Activated naive CD4-positive, alpha-beta T cell (primary cell): ENCODE measurements at places on chromosomes 3 and 15.

- DNase-seq = no peak
These were observed 19.8 kb upstream of the CELF6 start for GRCh38 chr15:72339777-72340177.

- no peak for DNase-seq
These were observed 180.2 kb upstream of the KCNH8 start for GRCh38 chr3:18968120-18968519.

DNA sequence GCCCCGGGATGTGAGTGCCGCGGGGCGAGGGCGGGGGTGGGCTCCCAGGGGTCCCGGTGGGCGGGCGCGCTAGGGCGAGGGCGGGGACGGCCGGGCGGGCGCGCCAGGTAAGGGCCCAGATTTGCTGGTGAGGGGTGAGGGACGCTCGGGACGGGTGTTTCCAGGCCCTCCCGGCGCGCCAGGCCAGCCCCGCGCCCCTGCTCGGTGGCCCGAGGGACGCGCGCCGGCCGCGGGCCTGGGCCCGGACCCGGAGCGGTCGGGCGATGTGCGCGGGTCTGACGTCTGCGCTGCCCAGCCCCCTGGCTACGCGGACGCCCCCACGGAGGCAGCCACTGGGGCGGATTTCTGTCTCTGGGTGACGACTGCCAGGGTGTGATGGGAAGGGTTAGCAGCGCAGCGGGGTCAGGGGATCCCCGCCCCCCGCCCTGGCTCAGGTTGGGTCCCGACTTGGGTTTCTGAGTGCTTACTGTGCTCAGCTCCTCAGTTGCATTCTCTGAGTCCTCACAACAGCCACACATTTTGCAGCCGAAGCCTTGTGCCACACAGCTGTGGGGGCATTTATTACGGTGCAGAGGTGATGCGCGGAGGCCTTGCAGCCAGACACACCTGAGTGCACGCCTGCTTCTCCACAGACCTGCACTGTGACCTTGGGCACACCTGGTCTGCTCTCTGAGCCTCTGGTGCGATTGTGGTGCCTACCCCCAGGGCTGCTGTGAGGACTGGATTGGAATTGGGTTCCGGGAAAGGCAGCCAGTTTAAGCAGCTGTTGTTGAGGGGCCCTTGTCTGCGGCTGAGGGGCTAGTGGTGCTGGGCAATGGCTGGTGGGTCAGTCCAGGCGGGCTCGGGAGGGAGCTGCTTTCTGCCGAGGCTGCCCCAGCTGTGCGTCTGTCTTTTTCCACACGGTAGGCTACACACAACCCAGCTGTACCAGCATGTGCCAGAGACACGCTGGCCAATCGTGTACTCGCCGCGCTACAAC, 523 bp downstream of the HDAC11 start:
- no peak for DNase-seq

DNA sequence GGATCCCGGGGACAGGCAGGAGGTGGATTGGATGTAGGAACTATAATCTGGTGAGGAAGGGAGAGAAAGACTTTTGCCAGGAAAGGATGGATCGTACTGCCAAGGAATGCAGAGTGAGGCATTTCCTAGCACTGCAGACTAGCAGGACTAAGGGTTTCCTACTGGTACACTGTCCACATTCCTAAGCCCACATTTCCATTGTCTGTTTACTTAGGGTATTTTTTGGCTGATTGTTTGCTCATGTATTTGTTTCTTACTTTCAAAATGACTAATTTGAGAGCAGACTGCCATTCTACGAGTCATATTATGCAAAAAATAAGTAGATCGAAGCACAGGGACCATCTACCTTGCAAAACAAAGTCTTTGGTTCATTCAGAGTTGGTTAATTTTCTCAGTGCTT, 1029.5 kb upstream of the NR2F2 start:
- DNase-seq = no peak

DNA sequence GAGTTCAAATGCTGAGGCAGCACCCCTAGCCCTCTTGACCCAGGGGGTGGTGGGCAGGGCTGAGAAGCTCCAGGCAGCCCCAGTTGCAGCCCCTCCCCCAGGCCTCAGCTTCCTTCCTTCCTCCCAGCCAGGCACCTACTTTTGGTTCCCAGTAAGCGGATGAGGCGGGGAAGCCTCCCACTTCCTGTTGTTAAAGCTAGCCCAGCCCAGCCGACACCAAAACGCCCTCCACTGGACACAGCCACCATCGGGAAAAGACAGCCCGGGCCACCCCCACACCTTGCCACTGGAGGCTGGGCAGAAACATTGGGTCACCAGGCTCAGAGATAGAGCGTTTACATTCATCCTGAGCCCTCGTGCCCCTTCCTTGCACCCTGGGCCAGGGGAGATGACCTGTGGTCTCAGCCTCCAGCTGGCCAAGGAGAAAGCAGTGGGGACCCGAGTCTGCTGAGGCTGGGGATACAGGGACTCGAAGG, 3.5 kb downstream of the DUSP7 start:
- peak; percentile 20 for DNase-seq

DNA sequence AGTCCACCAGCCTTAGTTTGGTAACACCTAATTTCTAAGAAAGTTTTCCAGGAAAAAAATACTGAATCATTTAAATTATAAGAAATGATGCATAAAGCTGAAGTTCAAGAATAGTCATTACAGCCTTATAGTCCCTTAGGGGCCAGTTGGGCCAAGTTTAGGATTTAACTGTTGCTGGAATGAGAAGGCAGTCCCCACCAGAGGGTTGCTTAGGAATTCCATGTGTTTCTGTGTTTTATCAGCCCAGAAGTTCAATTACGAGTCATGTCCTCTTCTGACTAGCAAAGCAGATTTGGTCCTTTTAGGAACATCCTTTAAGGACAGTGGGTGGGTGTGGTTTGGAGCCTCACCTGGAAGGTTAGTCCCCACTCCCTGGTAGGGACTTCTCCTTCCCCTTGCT, 57.0 kb upstream of the NR2E3 start:
- DNase-seq = no peak

- no peak for DNase-seq
These were observed 6.1 kb downstream of the CP start for GRCh38 chr3:149215515-149215914.

GRCh38 chr3:126475413-126476114, at the start of gene ZXDC:
ZXDC (minus strand) TSS chr3:126475891; CDS start chr3:126475865, 26 bp downstream.
- DNase-seq = peak; percentile 92

DNA sequence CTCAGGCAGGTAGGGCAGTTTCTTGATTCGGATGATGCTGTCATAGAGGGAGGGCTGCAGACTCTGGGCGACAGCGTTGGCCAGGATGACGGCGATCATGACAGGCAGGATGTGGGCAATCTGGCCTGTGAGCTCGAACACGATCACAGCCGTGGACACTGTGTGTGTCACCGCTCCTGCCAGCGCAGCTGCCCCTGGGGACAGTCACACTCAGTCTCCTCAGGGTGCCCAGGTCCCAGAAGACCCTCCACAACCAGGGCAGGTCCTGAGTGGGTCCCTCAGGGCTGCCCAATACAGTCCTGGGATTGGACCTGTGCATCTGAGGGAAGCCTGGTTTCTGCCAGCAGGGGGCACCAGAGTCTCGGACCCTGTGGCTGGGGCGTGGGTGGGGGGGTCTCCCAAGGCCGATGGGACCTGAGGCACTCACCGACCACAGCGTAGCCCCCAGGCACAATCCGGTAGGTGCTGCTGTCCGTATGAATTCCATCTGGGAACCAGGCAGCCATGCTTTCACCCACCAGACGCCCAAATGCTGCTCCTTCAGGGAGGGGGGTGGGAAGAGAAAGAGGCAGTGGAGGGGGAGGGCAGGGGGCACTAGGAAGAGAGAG, 7.2 kb downstream of the CLCN2 start:
- DNase-seq = peak; percentile 18

- DNase-seq = no peak
These were observed 4.2 kb upstream of the PEX5L start for GRCh38 chr3:180040966-180041365.

DNA sequence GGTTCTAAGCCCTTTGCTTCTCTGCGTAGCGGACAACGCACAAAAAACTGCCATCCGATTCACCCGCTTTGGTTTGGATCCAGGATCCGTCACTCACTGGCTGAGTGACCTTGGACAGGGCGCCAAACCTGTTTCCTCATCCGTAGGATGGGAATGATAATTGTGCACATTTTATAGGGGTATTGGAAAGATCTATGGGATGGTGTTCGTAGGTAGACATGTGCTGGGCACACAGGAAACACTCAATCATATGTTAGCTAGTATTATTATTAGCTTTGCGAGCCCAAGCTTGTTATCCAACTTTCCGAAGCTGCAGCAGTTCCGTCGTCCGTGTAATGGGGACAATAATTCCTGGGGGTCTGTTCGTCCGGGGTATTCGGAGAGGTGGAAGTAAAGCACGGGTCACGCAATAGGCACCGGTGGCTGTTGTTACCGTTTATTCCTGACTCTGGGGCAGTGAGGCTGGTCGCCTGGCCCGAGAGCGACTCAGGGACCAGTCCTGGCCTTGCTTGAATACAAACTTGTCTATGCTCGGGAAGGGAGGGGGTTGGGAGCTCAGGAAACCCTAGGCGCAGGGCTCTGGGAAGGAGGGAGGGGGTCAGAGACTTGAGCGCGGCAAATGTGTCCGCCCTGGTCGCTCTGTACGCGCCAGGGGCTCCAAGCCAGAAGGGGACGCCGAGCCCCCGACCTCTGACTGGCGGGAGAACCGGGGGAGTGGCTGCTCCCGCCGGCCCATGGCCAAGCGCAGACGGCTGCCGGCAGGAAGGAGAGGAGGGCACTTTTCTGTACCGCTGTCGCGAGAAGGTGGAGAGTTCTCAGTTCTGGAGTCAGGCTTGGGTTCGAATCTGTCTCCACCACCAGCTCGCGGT, 1.3 kb downstream of the SPSB4 start:
- DNase-seq = no peak

GRCh38 chr3:26460985-26461384, 161.6 kb upstream of the LRRC3B start:
- DNase-seq = no peak

DNA sequence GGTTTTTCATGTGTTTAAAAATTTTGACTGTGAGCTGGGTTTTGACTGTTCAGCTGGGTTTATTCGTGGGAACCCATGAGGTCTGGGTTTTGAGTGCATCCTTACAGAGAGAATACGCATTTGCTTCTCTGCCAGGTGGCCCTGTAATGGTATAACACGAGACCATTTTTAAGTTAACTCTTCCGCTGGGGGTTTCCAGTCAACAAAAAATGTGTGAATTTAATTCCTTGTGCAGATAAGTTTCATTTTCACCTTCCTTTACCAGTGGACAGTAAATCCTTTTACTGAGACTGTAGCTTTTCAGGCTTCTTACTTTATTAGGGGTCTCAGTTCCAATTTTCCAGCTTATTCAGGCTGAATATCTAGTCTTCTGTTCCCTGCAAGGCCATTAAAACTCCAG, 149.6 kb downstream of the OPA1 start:
- DNase-seq = no peak

DNA sequence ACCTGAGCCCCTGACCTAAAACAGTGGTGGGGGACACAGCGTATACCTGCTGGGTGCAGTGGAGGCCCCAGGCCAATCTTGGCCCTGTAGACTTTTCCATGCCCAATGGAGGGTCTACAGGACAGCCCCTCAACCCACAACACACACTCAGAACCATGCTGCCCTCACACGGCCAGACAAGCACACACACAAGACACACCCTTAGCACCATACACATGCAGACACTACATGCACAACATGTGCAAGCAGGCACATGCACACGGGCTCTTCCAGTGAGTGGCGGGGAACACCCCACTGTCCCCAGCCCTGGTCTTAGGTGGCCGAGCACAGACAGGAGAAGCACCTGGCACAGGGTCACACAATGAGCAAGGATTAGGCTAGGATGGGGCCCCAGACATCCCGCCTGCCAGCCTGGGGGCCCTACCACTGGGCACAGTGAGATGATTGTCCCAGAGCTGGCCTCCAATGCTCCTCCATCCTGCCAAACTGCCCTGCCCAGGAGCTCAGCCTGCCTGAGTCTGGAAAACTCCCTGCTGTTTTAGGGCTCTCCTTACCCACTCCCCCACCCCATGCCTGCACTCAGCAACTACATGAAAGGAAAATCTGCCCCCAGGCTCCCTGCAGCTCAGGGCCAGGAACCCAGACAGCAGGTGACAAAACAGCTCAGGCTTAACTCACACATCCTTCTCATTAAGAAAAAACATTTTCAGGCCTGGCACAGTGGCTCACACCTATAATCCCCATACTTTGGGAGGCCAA, 15.8 kb downstream of the IQSEC1 start:
- DNase-seq = no peak

DNA sequence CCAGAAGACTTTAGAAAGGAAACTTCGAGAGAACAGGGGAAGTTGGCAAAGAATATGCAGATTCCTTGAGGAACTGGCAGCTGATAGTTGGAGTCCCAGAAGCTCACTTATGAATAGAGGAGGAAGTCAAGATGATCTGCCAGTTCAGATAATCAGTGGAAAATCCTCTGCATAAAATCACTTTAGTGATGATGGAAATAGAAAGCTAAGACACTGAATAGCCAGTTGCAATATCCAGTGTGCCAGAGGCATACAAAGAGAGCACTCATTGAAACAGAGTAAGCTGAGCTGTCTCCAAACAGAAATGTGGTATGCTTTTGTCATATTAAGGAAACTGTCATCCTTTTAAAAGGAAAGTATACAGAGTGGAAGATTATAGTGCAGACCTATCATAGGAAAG, 1207.6 kb downstream of the OTOL1 start:
- no peak for DNase-seq

DNA sequence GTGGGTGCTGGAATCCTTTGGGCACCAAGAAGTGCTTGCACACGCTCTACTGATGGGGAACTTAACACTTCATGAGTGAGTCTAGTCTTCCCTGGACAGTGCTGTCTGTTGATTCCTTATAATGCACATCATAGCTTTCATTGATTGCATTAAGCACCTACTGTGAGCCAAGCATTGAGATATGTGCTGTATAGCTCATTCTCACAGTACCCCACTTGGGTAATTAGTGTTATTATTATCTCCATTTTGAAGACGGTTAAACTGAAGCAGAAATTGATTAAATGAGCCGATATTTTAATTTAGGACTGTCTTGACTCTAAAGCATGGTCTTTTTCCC, 504 bp upstream of the PDHB start:
- no peak for DNase-seq

GRCh38 chr3:35944926-35945710, 305.8 kb downstream of the ARPP21 start:
- DNase-seq = no peak

- DNase-seq = no peak
These were observed 277.4 kb downstream of the PLCL2 start for GRCh38 chr3:17162116-17162515.

GRCh38 chr3:49498239-49498638, 28.2 kb downstream of the DAG1 start:
- no peak for DNase-seq

GRCh38 chr3:16174026-16174355, 489 bp upstream of the GALNT15 start:
- no peak for DNase-seq

DNA sequence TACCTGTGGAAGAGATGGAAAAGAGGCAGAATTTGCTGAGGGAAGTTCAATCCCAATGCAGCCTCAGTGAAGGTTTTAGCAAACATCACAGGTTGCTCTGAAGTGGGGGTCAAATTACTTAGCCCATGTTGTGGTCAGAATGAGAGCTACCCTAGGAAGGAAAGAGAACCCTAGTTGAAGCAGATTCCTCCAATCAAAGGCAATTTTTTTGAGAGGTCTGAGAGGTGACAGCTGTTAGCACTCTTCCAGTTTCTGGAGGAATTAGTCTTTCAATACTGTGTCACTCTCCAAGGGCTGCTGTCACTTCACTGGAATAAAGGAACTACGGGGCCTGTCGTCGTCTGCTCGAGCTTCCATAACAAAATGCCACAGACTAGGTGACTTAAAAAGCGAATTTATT, 584.2 kb upstream of the DPPA4 start:
- no peak for DNase-seq
